ENCODE measurements at places on chromosomes 1 and 21.

DNA sequence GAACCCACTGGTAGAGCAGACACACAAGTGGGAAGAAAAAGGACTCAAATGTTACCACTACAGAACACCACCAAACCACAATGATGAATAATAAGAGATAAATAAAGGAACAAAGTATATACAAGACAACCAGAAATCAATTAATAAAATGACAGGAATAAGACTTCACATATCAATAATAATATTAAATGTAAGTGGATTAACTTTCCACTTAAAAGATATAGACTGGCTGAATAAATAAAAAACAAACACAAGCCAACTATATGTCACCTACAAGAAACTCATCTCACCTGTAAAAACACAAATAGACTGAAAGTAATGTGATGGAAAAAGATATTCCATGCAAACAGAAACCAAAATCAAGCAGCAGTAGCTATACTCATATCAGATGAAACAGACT is 6.9 kb upstream of the CLIC6 start:
- no peak for DNase-seq
- no peaks in the 10 kb centered on the region for H3K27me3 ChIP-seq
- no peaks in the 10 kb centered on the region for H3K36me3 ChIP-seq
- H3K27ac ChIP-seq = no peak overlapping the region

GRCh38 chr1:174982971-174983689 is 16.6 kb upstream of the CACYBP start:
- no peak for DNase-seq
- H3K36me3 ChIP-seq = no peaks in the 10 kb centered on the region
- no peaks in the 10 kb centered on the region for H3K27me3 ChIP-seq
- no peak overlapping the region for H3K4me3 ChIP-seq
- no peak overlapping the region for H3K27ac ChIP-seq

- H3K4me3 ChIP-seq = no peak overlapping the region
- H3K27ac ChIP-seq = peak overlapping the region; percentile 30
- no peaks in the 10 kb centered on the region for H3K36me3 ChIP-seq
- no peaks in the 10 kb centered on the region for H3K4me1 ChIP-seq
- H3K27me3 ChIP-seq = no peaks in the 10 kb centered on the region
- no peak for DNase-seq
Observed at GRCh38 chr1:184242507-184242943, 144.3 kb upstream of the C1orf21 start.

DNA sequence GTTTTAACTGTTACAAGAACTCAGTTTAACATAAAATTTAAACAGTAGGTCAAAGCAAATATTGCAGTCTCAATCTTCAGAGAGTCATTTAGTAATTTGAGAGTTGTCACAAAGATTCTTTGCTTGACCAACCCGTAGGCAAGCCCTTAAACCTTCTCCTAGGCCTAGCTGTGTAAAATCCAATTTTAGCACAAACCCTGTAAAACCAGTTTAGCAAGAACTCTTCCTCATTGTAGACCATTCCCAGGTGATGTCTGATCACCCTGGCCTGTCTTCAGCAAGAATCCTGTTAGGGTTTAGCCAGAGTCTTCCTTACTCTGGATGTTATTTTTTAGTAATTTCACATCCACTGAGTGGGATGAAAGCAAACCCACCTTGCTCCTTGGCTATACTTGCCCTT is 30.1 kb downstream of the LRIG2 start:
- H3K27me3 ChIP-seq = no peaks in the 10 kb centered on the region
- no peaks in the 10 kb centered on the region for H3K4me1 ChIP-seq
- H3K36me3 ChIP-seq = no peaks in the 10 kb centered on the region
- no peak for DNase-seq
